ENCODE measurements at places on chromosomes 3 and 15.

DNA sequence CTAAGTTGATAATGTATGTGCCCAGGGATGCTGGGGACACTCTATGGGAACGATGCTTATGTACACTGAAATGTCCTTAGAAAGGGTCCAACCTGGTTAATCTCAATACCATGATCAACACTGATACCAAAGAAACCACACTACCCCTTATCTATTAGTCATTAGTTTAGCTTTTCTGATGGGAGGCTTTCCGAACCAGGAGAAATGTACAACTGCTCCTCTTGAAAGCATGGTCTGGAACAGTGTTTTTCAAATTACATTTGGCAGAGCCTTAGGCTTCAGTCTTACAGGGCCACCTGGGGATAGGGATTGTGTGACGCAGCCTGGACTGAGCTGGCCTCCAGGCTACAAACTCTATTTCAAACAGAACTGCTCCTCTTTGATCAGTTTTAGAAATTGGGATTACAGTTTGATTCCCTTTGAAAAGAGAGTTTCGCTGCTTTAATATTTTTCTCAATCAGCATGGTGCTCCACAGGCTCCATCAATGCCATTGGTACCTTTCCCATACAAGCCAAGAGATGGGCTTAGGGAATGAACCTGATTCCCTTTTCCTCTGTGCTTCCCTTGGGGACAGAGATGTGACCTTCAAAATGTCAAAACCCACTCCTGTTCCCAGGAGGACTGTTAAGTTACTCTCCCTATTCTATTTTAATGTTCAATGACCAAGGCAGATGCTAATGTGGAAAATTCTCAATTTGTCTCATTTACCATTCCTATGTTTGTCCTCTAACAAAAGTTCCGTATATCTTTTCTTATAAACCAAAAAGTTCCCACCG, 296.0 kb upstream of the ADAMTS9 start:
- DNase-seq: no peak

DNA sequence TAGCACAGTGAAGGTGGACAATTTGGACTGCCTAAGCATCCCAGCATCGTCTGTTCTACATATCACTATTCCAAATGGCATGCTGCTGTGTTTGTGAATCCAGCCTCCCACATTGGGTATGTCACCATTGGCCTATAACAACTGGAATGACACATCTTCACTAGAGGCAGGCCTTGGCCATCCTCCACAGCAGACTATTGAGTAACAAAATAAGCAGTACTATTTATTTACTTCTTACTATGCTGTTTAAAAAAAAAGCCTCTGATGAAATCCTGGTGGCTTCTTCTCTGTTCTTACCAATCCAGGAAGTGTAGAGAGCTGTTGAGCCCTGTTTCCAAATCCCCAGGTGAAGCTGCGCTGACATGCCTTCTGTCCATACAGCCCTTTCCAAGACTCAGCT, 30.6 kb upstream of the CERS3 start:
- DNase-seq: peak; percentile 91

DNA sequence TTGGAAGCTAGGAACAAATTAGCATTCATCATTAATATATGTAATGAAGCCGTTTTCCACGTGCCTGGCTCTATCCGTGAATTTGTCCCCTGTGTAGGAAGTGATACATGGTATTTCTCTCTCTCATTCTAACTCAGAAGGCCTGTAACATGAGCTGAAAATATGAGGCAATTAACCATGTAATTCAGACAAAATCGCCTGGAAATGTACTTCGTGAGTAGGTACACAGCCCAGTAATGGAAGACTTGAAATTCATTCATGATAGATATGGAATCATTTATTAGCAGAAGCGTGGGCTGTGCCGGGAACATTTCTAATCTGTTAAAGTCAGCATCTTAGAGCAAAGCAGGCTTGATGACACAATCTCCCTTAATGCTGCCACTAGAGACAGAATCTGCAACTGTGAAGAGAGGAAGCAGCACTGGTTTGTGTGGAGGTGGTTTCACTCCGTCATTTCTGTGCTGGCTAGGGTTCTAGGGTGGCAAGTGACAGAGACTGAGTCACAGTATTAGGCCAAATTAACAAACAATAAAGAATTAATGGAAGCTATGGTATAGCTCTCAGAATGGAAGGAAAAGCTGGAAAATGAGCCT, 225.0 kb upstream of the PROK2 start:
- DNase-seq: no peak

- no peak for DNase-seq
These were observed 10.3 kb downstream of the DZIP3 start for GRCh38 chr3:108599677-108600409.

DNA sequence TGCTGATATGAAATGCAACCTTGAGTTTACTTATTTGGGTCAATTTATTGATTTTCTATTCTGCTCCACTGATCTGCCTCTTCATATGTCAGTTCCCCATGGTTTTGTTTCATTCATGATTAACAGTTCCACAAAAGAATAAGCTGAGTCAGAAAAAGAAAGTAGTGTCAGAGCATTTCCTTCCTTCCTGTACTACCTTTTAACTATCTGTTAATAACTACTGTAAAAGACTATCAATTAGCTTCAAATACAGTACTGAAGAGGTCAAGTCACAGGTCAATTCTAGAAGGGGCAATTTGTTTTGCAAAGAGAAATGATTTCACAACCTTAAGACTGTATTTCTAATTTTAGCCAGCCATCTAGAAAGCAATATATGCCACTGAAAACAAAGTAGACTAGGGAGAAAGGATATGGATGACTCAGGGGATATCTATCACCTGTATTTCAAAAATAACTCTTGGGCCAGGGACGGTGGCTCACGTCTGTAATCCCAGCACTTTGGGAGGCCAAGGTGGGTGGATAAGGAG, 129.5 kb downstream of the TFDP2 start:
- no peak for DNase-seq

DNA sequence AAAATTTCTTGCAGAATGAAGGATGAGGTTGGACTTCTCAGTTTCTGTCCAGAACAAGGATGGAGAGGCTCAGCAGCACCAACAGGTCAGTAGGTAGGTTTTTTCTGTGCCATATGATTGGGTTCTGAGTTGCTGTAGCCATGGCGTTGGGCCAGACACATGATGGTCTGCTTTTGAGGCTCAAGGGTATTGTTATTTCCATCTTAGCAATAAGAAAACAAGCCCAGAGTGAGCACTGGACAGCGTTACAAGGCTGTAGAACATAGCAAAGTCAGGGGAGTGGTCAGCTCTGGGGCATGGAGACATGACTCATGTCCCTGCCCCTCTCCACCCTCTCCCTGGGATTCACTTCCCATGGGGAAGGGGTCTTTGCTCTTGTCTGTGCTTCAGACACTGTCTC, 137.6 kb upstream of the TOPAZ1 start:
- DNase-seq: no peak

DNA sequence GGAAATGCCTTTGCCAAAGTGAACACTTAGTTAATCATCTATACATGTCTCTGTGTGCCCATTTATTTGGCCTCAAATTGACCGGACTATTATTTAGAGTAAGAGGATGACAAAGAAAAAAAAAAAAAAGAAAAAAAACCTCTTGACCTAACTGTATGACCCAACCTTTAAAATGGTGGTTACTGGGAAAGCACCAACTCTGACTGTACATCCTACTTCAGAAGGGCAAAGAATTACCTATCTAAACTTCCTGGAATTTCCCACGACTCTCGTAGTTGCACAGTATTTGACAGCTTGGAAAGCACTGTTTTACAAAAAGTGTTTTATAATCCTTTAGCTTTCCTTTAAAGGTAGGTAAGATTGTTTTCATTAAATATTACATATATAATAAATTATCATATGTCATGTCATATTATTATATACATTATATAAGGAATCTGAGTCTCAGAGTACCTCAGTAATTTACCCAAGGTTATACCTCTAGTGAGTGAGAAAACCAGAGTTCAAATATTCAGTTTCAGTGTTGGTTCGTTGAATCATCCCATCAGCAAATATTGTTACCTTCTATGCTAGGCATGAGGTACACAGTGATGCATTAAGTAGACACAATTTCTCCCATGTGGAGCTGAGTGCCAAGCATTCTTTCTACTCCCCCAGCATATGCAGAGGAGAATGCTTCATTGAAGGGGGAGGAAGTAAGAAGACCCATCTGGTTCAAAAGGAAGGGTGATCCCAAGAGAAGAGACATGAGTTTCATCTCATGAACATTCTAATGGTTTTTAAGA, 5.0 kb downstream of the BCL2A1 start:
- no peak for DNase-seq

GRCh38 chr15:58459560-58459959, 27.8 kb downstream of the LIPC start:
- DNase-seq: peak; percentile 51

GRCh38 chr3:165521131-165521871, 315.9 kb downstream of the BCHE start:
- DNase-seq: no peak
